ENCODE measurements at places on chromosomes 12 and 14. TPM values are rescaled to one million over a fixed set of nuclear protein-coding genes. Genes with fewer than 3 reads are reported as not detected.

DNA sequence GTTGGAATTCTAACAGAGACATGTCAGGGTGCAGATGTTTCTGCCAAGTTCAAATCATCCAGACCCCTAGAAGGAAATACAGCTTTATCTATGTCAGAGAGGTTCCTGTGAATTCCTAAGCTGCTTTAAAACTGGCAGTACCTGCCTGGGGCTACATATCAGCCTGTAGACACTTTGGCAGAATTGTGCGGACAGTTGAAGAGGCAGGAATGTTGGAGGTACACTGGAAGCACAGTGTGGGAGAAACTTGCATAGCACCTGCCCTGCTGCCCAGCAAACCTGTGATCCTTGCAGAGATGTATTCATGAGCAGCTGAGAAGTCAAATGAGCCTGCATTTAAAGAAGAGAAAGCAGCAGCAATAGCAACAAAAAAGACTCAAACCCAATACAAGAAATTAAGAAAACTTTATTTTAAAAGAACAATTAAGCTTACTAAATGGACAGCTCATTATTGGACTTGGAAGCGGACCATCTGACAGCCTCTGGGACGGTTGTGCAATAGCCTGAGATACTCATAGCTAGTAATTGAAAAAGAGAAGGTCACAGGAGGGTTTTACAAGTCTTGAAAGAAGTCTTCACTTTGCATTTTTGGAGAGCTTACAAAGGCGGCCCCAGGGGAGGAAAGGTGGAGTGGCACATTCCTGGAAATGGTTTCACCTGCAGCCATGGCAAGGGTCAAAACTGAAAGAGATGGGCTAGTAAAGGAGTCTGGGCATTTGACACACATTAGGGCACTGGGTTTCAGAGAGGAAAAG, 280.9 kb upstream of the FLRT2 start:
- DNase-seq: no peak

DNA sequence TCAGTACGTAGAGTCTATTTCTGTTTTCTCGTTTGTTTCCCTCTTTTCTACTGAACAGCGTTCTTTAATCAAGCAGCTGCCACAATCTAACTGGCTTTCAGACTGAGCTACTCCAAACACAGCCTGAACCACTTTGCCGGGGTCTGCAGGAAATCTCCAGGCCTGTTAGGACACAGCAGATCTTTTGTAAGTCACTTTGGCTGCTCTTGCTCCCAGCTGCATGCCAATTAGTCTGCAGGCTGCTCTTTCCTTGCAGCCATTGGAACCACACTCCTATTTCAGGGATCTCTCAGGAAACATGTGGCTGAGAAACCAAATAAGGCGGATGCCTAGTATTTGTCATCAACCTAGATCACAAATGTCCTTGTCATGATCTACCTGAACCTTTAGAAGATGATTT, 73.6 kb downstream of the TMTC1 start:
- no peak for DNase-seq

GRCh38 chr14:90730206-90730766, 85.9 kb downstream of the TTC7B start:
- DNase-seq: no peak

- no peak for DNase-seq
Measured at GRCh38 chr14:88129306-88130056, 124.5 kb downstream of the GPR65 start.

- no peak for DNase-seq
Measured at GRCh38 chr12:79187032-79187431, 322.5 kb downstream of the SYT1 start.

GRCh38 chr12:176321-177181, 37.4 kb downstream of the SLC6A12 start:
- DNase-seq: no peak

DNA sequence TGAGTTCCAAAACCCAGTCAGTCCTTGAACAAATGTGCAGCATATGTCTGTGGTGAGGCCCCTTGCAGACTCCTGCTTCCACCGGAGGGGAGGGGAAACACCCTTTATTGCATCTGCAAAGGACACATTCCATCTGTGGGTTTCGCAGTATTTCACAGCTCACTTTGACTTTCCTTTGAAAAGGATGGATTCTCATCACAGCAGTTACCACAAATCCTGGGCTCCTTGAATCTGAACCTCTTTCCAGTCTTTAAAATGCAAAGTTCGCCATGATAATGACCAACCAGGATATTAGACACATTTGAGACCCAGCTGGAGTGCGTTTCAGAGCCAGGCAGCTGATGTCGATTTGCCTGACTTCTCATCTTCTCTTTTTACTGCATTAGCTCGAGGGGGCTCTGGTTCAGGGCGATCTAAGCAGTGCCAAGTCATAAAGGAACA, 242.4 kb downstream of the SLC15A4 start:
- DNase-seq: no peak

- DNase-seq: no peak
Measured at GRCh38 chr12:77983859-77984258, 153.2 kb downstream of the NAV3 start.

- no peak for DNase-seq
Measured at GRCh38 chr12:80033448-80033847, 65.9 kb upstream of the OTOGL start.

Gene LAG3
- 268 TPM for total RNA-seq

Gene PRR4
- 3.6 TPM for total RNA-seq

Gene CLEC2A
- not detected for total RNA-seq

Gene RHOJ
- not detected for total RNA-seq

Gene VAMP1
- 52.8 TPM for total RNA-seq

Gene TAS2R19
- total RNA-seq: 3.6 TPM

Data from activated T-helper 1 cell treated with anti-CD3 and anti-CD28 coated beads, Interleukin-12 subunit alpha, Interleukin-12 subunit beta, Interleukin-2, Interleukin-4 antibody, amounts not matched to agents 30 ng/mL and 10 ng/mL and 1 ng/mL, durations not matched to agents 14 hours and 24 hours and 36 hours (primary cell).